ENCODE measurements at places on chromosomes 2 and 18. TPM values are rescaled to one million over a fixed set of nuclear protein-coding genes. Genes with fewer than 3 reads are reported as not detected.

FSHR gene
- total RNA-seq: not detected

GRCh38 chr2:177161741-177162460, 50.7 kb upstream of the HNRNPA3 start:
- H3K27me3 ChIP-seq: peaks cover 4% of the 10 kb centered on the region
- peak overlapping the region; percentile 26 for H3K4me3 ChIP-seq
- no peak overlapping the region for H3K27ac ChIP-seq
- peaks cover 37% of the 10 kb centered on the region for H3K4me1 ChIP-seq
- no peaks in the 10 kb centered on the region for H3K36me3 ChIP-seq

- H3K4me3 ChIP-seq: no peak overlapping the region
- no peak overlapping the region for H3K27ac ChIP-seq
- H3K4me1 ChIP-seq: no peaks in the 10 kb centered on the region
- DNase-seq: no peak
These were observed 23.5 kb downstream of the IFIH1 start for GRCh38 chr2:162295009-162295408.

DNA sequence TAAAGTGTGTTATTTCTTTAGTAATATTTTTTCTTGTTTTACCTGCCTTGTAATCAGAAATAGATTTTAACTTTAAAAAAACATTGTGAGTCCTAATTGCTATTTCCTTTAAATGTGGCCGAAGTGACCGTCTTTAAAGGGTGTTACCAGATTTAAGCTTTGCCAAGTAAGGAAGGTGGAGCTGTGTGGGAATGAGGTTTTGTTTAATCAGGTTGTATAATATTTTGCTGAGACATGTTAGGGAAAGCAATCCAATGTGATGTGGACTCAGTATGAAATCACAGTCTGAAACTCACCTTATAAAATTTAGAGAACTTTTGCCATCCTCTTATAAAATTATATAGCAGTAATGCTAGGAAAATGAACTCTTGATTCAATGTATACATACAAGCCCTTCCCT, 32.9 kb upstream of the ITPRID2 start:
- H3K27me3 ChIP-seq: no peaks in the 10 kb centered on the region
- H3K36me3 ChIP-seq: no peaks in the 10 kb centered on the region
- no peak overlapping the region for H3K4me3 ChIP-seq
- no peak overlapping the region for H3K27ac ChIP-seq
- no peak for DNase-seq
- 0 out of 2 replicates have a peak, but pooled peaks cover 5% of the 10 kb centered on the region for H3K4me1 ChIP-seq

- H3K4me1 ChIP-seq: no peaks in the 10 kb centered on the region
- DNase-seq: no peak
- no peak overlapping the region for H3K4me3 ChIP-seq
- H3K36me3 ChIP-seq: no peaks in the 10 kb centered on the region
These were observed 700.9 kb upstream of the SYT4 start for GRCh38 chr18:43978174-43978573.

DNA sequence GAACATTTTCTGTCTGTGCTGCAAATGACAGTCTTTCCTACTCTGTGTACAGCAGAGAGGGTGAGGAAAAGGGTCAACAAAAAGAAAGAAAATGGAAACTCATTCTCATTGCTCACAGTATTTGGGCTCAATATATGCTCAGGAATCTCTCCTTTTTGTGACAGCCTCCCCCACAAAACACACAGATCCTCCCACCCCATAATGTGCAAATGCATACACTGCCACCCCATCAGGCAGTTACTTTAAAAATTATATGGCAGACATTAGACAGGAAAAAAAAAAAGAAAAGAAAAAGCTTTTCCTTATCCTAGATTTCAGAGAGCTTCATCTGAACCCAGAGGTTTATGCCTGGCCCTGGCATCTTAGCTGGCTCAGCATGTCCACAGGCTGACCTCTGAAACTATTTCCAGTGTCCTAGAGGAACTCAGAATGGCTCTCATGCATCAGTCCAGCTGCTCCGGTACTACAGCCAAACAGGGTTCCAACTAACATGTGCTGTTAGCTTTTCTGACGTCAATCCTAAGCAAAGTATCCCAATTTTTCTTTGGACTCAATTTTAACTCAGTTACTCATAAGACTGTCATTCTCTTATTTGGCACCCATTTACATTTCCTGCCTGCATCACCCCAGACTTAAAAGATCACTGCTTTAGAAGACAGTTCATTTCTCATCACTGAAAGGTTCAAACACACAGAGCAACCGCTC, 105.9 kb downstream of the RBMS1 start:
- no peak overlapping the region for H3K4me3 ChIP-seq
- no peaks in the 10 kb centered on the region for H3K36me3 ChIP-seq
- no peaks in the 10 kb centered on the region for H3K4me1 ChIP-seq
- H3K27ac ChIP-seq: no peak overlapping the region
- DNase-seq: no peak

DNA sequence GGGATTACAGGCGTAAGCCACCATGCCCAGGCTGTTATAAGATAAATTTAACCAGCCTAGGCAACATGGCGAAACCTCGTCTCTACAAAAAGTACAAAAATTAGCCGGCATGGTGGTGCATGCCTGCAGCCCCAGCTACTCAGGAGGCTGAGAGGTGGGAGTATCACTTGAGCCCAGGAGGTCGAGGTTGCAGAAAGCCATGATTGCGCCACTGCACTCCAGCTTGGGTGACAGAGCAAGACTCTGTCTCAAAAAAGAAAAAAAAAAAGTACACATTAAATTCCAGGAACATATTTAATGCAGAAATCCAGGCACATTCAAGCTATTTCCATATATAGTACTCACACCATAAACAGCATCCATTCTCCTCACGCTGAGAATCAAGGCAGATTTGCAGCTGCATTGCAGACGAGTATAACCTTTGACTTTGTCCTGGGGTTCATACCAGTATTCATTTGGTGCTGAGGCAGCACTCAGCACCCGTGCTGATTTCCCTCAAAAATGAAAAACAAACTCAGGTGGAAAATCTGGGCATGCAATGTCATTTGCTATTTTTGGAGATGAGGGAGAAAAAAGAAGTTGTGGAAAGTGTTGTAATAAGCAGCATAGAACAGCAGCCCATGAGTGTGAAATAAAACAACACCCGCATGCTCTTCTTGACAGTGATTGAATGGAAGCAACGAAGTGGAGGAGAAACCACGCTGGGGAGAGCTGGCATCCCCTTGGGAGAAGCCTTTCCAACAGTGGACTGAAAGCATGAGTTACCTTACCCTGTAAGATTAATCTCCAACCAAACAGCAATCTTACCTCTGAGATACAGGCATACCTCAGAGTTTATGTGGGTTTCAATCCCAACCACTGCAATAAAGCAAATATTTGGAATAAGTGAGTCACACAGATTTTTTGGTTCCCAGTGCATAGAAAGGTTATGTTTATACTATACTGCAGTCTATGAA, 46.8 kb upstream of the ANXA4 start:
- peak; percentile 77 for DNase-seq
- no peak overlapping the region for H3K4me3 ChIP-seq
- H3K4me1 ChIP-seq: peaks cover 40% of the 10 kb centered on the region
- peaks cover 1% of the 10 kb centered on the region for H3K27me3 ChIP-seq

GRCh38 chr2:53422979-53423378, 344.6 kb upstream of the CHAC2 start:
- no peaks in the 10 kb centered on the region for H3K36me3 ChIP-seq
- H3K4me3 ChIP-seq: no peak overlapping the region
- no peaks in the 10 kb centered on the region for H3K4me1 ChIP-seq
- H3K27me3 ChIP-seq: no peaks in the 10 kb centered on the region
- H3K27ac ChIP-seq: no peak overlapping the region

DNA sequence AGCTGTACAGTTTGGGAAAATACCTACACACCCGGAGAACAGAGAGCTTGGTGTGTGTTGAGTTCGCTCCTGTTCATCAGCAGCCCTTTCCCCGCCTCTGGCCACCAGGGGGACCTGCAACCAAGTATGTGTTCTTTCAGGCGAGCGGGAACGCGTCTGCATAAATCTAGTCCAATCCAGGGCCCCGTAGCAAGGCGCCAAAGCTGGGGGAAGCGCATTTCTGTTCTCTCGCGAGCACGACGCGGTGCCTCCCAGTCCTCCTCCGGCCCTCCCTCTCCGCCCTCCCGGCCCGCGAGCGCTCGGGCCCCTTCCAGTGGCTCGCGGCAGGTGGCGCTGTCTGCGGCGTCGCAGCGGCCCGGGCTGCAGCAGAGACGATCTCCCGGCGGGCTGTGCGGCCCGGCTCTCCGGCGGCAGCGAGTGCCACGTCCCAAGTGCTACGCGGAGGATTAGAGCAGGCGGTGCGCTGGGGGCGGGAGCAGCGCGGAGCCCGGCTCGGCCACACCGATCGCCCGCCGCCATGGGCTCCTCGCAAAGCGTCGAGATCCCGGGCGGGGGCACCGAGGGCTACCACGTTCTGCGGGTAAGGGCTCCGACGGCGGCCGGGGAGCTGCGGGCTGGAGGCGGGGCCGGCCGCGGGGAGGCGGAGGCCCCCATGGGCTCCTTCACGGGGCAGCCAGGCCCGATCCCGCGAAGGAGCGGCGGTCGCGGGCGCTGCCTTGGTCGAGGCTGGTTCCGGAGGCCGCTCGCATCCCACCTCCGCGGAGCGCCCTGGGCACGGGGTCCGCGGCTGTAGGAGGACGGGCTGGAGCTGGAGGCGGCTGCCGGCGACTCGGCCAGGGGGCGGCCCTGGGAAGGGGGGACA, at the start of gene GORASP2:
Gene GORASP2 (plus strand): TSS at position 430 of the 862 bp plus-strand sequence. CDS start 88 bp downstream, at position 518.
- H3K36me3 ChIP-seq: no peaks in the 10 kb centered on the region
- DNase-seq: peak; percentile 100
- H3K4me1 ChIP-seq: peaks cover 56% of the 10 kb centered on the region
- H3K27ac ChIP-seq: peak within 1 kb of the TSS; percentile 94
- peak within 1 kb of the TSS; percentile 97 for H3K4me3 ChIP-seq

GRCh38 chr2:68855550-68855949, 15.6 kb downstream of the BMP10 start:
- H3K27ac ChIP-seq: no peak overlapping the region
- no peaks in the 10 kb centered on the region for H3K36me3 ChIP-seq
- no peak overlapping the region for H3K4me3 ChIP-seq
- no peak for DNase-seq

DNA sequence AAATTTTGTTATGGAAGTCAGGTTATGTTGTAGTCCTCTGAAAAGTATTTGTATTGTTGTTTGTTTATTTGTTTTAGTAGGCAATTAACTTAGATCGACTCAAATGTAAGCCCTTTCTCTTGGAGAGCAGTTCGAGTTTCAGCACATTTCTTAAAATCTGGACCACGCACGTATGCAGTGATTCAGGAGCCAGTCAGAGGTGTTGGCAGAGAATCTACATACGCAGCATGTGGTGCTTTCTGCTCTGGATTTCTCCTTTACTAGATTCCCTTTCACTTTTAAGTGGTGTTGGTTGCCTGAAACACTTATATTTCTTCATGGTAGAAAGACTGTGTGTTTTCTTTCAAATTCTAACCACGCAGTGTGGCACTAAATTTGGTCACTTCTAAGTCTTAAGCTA, 773.9 kb upstream of the LRATD1 start:
- no peak overlapping the region for H3K4me3 ChIP-seq
- H3K27ac ChIP-seq: no peak overlapping the region
- no peaks in the 10 kb centered on the region for H3K27me3 ChIP-seq
- no peaks in the 10 kb centered on the region for H3K4me1 ChIP-seq
- no peaks in the 10 kb centered on the region for H3K36me3 ChIP-seq

DNA sequence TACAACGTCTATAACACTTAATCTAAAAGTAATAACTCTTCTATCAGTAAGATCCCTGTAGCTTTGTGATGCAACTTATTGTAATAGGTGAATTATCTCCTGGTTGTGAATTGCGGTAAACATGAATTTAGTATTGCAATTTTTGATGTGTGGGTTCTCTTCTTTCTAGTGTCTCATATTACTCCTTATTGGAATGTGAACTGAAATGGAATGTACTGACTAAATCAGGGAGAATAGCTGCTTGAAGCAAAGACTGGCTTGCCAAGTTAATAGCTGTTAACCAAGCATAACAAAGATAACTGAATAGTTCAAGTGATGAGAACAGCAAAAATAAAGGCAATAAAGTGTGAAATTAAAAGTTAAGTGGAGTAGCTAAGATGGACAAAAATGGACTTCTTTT, 60.5 kb upstream of the TFPI start:
- H3K4me3 ChIP-seq: no peak overlapping the region
- H3K4me1 ChIP-seq: no peaks in the 10 kb centered on the region
- H3K36me3 ChIP-seq: no peaks in the 10 kb centered on the region
- H3K27me3 ChIP-seq: 0 out of 3 replicates have a peak, but pooled peaks cover 4% of the 10 kb centered on the region
- no peak overlapping the region for H3K27ac ChIP-seq

- peaks cover 40% of the 10 kb centered on the region for H3K4me1 ChIP-seq
- DNase-seq: peak; percentile 60
- no peaks in the 10 kb centered on the region for H3K36me3 ChIP-seq
- H3K27ac ChIP-seq: no peak overlapping the region
- no peaks in the 10 kb centered on the region for H3K27me3 ChIP-seq
These were observed 31.4 kb upstream of the CHN1 start for GRCh38 chr2:175036582-175037018.

DNA sequence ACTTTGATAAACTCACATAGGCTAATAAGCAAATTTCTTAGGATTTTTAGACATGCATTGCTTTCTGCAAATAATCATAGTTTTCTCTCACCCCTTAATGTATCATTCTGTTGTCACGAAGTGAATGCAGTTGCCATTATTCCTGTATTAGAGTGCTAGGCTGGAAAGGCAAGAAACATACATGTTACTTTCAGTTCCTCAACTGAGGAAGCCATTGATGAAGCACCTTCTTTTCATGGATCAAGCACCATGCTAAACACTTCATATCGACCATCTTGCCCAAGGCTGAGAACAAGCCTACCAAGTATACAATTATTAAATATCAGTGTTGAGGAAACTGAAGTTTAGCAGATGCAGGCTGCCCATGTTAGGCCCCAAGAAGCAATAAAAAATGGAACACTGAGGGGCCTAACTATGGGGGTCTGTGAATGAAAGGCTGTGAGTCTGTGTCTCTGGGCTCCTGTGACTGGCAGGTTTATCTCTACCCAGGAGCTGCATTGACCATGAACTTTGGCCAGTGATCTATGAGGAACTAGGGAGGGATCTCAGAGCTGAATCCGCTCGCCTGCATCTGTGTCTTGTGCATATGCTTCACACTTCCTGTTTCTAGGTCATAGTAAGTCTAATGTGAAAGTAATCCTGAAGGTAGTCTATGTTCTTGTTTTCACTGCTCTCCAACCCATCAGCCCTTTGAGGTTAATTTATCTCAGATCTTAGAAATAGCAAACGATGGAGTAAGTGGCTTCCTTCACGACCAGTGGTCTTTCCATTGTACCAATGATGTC, 16.0 kb upstream of the TSPYL6 start:
- H3K27me3 ChIP-seq: no peaks in the 10 kb centered on the region
- no peaks in the 10 kb centered on the region for H3K36me3 ChIP-seq
- H3K4me1 ChIP-seq: peaks cover 8% of the 10 kb centered on the region
- DNase-seq: no peak

- H3K4me3 ChIP-seq: no peak overlapping the region
- no peaks in the 10 kb centered on the region for H3K36me3 ChIP-seq
- no peaks in the 10 kb centered on the region for H3K4me1 ChIP-seq
These were observed 976.1 kb upstream of the GYPC start for GRCh38 chr2:125679903-125680302.

DNA sequence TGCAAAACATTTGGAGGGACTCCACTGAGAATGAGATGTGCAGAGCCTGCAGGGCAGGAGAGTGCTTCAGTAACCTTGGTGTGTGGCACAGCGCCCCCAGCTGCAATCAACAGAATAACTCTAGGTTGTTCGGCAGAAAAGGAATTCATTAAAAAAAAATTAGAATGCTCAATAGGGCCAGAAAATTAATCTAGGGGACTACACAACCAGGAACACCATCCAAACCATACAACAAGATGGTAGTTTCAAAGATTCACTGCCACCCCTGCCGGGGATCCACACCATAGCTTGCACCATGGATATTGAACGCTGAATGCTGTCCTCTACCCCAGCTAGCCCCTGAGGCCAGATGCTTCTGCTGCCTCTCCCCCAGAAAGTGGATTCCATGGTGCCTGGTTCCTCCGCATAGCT, 50.1 kb downstream of the THUMPD2 start:
- no peak overlapping the region for H3K4me3 ChIP-seq
- H3K4me1 ChIP-seq: peaks cover 27% of the 10 kb centered on the region
- no peak overlapping the region for H3K27ac ChIP-seq
- DNase-seq: peak; percentile 58
- peaks cover 11% of the 10 kb centered on the region for H3K27me3 ChIP-seq
